Hematopoietic multipotent progenitor cell treated with erythropoietin and hydrocortisone succinate and interleukin-3 and kit ligand, for 6 days (in vitro differentiated cells): ENCODE measurements at places on chromosomes 12 and 14.

- DNase-seq: no peak
Measured at GRCh38 chr12:13074396-13075117, 28.9 kb downstream of the GSG1 start.

- no peak for DNase-seq
Measured at GRCh38 chr14:105733081-105734065, 207.0 kb downstream of the TMEM121 start.

- DNase-seq: no peak
Measured at GRCh38 chr12:108653082-108653516, 19.4 kb upstream of the SELPLG start.

DNA sequence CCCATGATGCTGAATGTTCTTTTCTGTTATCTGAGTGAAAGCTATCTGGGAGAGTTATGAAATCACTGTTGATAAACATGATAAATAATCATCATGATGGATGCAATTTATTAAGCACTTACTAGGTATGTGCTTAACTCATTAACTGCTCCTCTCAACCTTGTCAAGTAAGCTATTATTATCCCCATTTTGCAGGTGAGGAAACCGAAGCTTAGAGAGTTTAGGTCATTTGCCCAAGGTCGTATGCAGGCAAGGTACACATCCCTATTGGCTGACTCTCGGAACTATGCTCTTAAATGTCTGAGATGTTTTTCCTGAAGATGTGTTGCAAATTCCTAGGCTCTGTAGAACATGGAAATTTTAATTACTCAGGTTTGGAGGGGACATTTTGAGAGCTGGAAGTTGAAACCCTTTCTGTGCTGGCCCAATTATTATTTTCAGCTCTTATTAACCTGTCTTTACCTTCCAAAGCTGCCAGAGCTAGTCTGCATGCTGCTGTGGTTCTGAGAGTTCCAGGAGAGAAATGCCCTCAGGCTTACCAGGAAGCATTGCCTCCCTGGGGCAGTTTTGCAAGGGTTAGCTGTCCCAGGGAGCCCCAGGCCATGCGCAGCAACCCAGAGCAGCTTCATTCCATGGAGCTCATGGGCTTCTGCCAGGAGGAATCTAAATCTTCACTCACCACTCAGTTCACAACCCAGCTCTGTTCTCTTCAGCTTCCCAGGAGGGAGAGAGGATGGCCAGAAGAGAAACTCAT, 55.6 kb upstream of the OAS1 start:
- DNase-seq: no peak

GRCh38 chr12:14273913-14274311, 91.6 kb upstream of the ATF7IP start:
- no peak for DNase-seq

DNA sequence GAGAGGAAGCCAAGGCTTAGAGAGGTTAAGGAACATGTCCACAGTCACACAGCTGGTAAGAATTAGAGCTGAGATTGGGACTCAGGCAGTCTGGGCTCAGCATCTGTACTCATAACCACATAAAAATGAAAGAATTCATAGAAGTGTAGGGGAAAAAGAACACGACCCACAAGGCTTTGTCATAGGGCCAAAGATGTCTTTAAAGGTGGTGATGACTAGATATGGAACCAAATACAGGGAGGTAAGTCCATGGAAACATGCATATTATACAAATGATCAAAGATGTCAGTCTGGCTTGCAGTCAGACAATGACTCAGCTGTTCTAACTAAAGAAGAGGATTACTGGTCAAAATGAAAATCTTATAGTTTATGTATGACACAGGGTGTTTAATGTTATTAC, 7.2 kb upstream of the SSPN start:
- DNase-seq: peak; percentile 9

DNA sequence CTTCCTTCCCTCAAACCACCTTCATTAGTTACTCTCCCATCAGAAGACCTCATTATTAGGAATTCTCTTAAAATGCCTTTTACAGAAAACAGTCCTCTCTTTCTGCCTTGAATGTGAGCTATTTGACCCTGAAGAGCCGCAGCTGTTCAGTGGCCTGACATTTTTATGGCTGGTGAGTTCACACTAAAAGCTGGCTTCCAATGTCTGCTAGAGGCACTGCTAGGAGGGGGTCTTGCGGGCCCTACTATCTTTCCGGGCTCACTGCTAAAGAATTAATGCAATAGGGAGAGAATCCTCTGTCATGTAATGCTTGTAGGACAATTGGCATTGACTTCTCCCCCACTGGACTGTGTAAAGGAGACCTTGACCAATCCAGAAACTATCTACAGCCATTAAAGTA, 87.7 kb downstream of the GPR135 start:
- DNase-seq: no peak

- peak; percentile 86 for DNase-seq
Measured at GRCh38 chr12:66269757-66270383, 32.4 kb upstream of the HELB start.

DNA sequence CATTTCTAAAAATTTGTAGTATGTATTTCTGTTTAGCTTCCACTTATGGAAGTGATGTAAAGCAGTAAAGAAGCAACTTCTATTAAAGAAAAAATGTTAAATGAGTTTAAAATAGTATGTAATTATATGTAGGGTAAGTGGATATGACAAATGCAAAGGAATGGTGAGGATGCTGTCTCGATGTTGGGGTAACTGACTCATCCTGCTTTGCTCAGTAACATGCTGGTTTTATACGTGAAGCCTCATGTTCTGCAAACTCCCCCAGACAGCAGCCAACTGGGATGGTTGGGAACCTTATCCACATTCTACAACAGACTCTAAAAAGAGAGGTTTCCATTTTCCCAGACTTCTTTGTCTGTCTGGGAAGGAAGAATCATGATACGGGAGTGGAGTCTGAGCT, 1006.4 kb upstream of the TMEM132C start:
- DNase-seq: no peak

DNA sequence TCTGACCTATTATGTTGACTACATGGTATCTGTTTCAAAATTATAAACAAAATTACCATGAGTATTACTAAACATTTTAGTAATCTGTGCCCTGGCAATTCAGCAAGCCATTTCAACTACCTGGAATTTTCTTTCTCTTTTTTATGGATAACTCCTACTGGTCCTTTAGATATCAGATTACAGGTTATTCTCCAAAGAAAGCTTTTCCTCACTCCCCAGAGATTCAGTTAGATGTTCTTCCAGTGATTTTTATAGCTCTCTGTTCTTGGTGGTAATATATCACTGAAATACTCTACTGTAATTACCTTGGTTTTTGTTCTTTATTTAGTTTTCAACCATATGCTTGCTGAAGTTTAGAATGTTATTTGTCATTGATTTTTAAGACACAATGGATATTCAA, 930.2 kb upstream of the FOXG1 start:
- DNase-seq: no peak

GRCh38 chr14:102200690-102201352, 61.1 kb downstream of the WDR20 start:
- DNase-seq: peak; percentile 53

- DNase-seq: no peak
Measured at GRCh38 chr14:79583738-79584408, 627.4 kb downstream of the DIO2 start.

DNA sequence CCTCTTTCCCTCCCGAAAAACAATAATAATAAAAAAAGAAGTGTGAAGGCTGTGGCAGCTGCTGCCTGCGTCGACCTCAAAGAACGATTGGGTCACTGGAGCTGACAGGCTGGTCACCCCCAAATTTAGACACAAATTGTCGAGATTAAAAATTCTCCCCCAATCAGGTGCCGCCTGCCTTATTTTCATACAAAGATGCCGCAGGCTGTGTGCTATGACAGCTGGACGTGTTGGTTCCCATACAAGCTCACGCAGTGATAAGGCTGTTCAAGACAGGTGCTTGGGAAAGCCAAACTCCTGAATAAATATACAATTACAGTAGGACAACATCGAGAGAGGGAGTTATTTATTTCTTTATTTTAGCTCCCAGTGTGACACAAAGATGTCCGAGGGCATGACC, 1041.8 kb downstream of the VRK1 start:
- DNase-seq: no peak

DNA sequence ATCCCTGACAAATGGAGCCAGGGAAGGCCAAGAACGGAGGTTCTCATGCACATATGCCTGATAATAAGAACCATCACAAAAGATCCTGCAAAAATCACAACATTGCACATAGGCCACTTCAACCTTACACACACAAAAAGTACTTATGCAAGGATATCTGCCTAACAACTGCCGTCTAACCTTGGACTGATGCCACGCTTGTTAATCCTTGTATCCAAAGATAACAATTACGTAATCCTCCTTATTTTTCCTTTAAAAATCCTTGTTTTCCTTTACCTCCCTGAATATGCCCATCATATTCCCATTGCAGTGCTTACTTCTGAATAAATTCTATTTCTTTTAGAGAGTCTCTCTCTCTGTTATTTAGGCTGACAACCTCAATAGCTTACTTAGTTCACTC, 59.5 kb downstream of the TMEM116 start:
- no peak for DNase-seq

DNA sequence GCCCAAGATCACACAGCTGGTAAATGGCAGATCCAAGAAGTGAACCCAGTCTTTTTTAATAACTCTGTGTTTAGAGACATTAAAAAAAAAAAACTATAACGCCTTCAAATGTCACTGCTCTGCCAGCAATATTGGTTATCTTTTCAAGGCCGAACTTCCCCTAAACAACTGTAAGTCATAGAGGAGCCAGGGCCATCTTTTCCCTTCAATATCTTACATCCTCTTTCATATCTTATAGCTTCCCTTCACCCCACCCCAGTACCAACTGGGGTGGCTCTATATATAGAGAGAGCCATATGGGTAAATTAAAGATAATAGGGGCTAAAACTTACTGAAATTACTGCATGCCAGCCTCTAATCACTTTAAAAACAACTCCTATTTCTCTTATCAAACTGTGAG, 100.2 kb downstream of the STAB2 start:
- DNase-seq: peak; percentile 32

DNA sequence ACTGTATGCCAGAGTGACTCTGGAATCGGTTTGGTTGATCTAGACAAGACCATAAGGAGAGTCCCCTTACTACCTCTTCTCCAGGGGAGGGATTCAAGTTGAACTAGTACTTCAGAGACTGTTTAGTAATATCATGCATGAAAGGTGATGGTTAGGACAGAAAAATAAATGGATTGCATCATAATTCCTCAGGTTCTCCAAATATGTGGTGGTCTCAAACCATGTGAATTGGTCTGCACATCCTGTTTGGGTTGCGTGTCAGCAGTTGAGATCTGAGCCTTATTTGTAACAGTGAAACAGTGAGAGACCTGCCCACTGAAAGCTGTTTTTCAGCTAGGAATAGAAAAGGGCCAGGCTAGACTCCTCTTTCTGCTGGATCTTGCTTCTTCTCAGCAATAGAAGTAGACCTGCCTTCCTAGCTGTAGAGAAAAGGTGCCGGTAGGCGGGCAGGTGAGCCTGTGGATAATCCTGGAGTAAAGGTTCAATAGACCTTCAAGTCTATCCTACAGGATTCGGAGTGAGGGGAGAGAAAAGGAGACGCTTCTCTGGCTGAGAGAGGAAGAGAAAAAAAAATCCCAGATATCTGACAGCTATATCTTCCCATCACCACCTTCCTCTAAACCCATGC, 258.5 kb upstream of the E2F7 start:
- DNase-seq: no peak

- no peak for DNase-seq
Measured at GRCh38 chr12:124653169-124653931, 85.9 kb upstream of the NCOR2 start.

- peak; percentile 39 for DNase-seq
Measured at GRCh38 chr12:51183816-51184215, 10.9 kb upstream of the TFCP2 start.

GRCh38 chr12:7434670-7435069, 9.3 kb downstream of the CD163L1 start:
- DNase-seq: no peak

DNA sequence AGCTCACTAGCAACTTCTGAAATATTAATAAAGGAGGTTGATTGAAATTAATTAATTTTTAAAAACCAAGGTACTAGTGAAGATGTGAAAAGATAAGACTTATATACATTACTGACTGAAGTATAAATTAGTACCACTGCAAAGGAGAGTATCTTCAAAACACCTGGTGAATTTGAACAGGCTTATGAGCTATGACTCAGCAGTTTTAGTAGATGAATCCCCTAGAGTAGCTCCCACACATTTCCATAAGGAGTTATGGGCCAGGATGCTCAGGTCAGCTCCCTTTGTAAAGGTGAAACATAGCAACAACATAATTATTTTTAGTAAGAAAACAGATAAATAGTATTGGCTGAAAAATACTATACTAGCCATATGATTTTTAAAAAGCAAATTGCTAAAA, 218.6 kb downstream of the SYT1 start:
- DNase-seq: no peak

DNA sequence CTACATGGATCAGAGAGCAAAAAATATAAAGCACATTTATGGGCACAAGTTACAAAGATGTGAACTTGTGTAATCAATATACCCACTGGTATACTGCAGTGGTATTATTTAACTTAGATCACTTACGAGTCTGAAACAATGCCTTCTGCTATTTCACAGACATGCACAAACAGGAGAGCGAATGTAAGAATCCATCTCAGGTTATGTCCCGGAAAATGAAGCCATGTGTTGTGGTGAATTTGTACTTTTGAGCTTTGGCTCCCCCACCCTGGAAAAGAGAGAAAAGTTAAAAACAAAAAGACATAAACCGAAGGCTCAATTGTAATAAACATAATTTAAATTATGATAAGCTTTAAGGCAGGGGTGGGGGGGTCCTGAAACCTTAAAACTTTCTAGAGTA, 7.6 kb downstream of the ABCC9 start:
- DNase-seq: no peak

DNA sequence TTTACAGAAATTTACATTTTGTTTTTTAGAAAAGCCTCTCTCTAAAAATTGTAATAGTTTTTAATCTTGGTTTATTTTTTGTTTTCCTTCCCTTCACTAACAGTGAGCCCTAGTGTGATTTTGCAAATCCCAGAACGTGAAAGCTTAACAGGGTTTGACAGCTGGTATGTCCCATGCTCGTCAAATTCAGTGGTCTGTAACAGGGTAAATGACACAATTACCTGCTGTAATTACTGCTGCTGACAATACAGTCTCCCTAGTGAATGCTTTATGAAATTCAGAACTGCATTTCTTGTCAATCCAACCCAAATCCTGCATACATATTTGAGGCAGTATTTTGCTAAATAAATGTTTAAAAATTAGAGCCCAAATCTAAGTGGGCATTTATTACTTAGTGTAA, 249.2 kb downstream of the NELL2 start:
- no peak for DNase-seq

GRCh38 chr12:27555361-27555760, 31.4 kb downstream of the PPFIBP1 start:
- DNase-seq: no peak

- DNase-seq: no peak
Measured at GRCh38 chr14:30420515-30420914, 138.4 kb upstream of the G2E3 start.
